ENCODE measurements at places on chromosomes 12 and 14.

DNA sequence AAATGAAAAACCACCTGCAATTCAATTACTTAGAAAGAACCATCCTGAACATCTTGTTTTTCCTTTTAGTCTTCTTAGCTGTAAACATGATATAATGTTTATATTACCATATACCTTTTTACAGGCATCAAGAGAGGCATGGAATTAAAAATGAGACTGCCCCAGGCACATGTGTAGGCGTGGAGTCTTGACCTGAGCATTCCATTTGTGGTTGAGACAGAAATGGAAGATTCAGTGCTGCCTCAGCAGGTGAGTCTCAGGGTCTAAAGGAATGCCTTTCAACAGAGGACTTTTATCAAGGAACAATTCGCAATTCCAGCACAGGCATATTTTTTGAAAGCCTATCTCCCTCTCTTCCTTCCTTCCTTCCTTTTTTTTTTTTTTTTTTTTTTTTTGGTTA, 8.0 kb upstream of the NANOGNB start:
- DNase-seq: no peak

DNA sequence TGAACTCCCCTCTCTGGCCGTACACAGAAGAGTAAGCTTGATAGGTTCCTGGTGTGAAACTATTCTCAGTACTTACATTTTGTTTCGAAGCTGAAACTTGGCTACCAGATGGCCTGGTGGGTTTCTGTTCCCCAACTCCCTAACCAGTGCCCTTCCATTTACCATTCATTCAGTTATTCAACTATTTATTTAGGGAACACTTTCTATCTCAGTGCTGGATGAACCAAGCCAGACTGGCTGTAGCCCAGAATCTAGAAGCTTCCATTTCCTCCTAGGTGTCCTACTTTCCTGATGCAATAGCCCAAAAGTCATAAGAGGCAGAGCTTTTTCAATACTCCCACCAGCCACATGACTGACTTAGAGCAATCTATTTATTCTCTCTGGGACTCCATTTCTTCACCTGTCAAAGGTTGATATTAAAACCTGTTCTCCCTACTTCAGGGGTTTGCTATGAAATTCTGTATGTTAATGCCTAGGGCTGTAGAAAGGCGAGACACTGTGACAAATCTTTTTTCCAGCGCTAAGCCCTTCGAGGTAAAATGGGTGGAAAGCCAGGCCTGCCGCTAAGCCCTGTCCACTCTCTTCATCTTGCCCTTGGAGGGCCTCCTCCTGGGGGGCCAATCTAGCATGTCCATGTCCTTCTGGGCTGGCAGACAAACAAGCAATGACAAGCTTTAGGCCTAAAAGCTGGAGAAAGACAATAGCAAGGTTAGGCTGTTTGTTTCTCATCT, 8.1 kb upstream of the IRF2BPL start:
- no peak for DNase-seq

GRCh38 chr14:67221248-67221981, 19.8 kb upstream of the PALS1 start:
- no peak for DNase-seq

GRCh38 chr12:11650286-11651281, 1.1 kb downstream of the ETV6 start:
- DNase-seq: no peak

DNA sequence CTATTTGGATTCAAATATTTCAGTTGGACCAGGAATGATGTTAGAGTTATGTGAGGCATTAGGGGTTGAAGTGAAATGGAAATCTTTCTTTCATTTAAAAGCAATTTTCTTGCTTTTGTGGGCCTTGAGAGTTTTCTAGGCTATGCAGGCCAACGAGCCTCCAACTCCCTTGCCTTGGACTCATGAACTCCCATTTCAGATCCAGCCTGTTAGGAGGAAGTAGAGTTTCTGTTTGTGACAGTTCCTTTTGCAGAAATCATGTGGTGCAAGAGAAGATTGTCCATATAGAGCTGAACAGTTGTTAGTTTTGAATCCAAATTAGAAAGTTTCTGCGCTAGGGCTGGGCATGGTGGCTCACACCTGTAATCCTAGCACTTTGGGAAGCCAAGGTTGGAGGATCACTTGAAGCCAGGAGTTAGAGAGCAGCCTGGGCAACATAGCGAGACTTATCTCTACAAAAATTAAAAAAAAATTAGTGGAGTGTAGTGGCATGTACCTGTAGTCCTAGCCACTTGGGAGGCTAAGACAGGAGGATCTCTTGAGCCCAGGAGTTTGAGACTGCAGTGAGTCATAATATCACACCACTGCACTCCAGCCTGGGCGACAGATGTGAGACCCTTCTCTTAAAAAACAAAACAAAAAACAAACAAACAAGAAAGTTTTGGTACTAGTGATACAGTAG, 47.3 kb upstream of the MED13L start:
- no peak for DNase-seq

DNA sequence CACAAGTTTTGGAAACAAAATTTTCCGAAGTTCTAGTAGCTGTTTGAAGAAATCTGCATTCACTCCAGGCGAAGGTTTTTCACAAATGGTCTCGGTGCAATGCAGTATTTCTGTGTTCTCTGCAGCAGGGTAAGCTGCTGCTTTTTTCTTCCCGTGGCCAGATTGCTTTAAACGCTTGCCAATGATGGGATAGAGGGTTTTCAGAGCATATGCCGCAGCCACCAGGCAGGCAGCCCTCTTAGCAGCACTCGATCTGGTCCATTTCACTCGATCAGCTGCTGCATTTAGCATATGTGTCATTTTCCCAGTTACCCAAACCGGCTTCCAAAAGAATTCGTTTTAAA, 315 bp downstream of the ABCD2 start:
- DNase-seq: no peak

DNA sequence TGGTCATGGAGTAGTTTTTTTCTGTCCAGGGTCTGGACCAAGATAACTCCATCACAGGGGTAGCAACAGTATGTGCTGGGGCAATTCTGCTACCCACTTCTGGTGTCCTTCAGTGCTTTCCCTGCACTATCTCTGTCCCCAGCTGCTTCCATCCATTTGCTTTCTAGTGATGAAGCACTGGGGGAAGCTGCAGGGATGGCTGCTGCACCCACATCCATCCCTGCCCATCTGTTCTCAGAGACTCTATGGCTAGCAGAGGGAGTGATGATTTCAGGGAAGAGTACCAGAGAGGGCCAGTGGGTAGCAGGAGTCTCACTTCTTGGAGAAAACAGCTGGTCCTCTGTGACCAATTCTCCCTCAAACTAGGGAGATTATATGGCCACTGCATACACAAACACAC, 44.1 kb downstream of the ETV6 start:
- no peak for DNase-seq

DNA sequence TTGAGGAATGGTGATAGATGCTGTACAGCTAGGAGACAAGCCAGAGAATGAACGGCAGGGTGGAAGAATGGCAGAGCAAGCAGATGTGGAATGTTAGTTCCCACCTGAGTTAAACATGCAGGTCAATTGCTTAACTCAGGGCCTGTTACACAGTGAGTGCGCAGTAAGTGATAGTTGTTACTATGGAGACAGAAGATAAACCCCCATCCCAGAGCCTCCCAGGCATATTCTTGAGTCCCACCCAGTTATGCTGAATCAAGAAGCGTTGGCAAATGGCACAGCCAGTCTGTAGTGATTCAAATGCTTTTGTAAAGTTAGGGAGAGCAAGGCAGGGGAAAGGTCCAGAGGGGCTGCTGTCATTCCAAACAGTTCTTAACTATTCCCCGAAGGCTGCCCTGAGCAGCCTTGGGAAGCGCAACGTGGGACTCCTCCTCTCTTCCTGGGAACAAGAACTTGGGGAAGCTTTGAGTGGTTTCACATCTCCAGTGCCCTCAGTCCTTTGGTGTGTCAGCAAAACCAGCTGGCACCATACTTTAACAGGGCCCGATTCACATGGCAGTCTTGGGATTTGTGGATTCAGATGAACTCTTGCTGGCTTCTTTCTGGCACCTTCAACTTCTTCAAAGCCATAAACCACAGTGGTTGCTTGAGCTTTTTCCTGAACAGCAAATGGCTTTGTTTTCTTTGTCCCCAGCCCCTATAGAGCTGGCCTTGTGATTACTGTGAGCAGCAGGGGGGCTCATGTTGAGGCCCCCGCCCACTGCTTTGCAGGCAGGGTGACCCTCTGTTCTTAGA, 66.4 kb downstream of the PPM1A start:
- no peak for DNase-seq

- DNase-seq: no peak
Observed at GRCh38 chr12:69540987-69541386, 44.3 kb upstream of the CCT2 start.

DNA sequence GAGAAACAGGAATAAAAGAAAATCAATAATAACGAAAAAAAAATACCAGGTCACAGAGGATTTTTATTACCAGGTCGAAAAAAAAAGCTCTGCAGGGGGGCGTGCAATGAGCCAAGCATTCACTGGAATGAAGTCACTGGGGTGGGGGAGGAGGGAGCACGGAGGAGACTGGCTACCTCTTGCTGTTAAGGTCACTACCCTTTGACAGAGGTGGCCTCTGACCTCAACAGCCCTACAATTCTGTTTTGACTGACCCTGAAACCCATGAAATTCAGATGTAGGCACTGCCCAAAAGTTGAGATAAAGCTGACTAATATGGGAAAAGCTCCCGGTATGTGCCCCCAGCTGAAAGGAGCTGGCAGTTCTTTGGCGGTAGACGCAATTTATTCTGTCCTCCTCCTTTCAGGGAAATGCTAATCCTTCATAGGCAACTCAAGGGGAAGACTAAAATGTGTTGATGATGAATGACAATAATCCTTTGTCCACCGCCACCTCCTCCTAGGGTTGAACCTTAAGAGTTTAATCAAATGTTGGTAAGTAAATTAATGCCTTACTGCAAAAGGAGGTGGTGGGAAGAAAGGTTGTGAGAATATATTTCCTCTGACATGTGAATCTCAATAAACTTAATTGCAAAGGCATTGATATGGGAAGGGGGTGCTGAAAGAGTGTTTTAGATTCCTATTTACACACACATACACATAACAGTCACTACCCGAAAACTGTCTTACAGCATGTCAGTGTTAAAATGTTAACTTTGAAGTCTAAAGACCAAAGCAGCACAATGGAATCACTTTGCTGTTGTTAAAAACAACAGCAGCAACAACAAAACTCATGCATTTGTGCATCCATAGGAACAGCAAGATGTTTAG, 6.3 kb upstream of the RIC8B start:
- DNase-seq: no peak

DNA sequence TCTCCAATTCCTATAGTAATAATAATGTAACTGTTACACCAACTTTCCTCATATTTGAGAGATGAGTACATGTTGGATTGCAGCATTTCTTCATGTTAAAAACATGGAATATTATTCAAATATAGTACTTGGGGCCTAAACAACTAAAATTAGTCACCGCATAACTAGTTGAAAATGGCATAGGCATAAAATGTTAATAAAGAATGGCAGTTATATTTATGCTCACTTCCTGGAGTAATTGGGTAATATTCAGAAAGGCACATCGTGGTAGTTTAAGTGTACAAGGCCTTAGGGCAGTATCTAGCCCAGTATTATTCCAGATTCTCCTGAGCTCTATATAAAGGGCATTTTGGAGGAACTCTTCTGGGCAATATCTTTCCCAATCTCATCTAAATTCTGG, 46.0 kb downstream of the ERGIC2 start:
- no peak for DNase-seq

- DNase-seq: no peak
Observed at GRCh38 chr12:10717410-10717809, 5.7 kb downstream of the YBX3 start.

DNA sequence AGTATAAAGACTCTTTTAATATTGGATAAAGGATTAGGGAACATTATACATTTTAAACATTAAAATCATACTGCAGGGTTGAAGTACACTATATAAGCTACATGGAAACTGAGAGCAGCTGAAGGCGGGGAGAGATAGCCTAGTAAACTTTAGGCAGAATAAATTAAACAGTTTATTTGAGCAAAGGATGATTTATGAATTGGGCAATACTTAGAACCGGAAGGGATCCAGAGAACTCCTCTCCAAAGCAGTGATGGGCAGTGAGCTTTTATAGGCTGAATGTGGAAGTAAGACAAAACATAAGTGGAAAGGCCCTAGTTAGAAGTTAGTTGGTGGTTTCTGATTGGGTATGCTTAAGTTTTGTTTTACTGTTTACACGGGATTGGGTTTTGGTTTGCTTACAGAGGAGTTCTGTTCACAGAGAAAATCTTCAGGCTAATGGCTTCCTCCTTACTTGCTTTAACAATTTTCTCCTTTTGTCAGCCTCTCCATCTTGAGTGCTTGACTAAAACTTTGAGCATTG, 18.9 kb downstream of the LEMD3 start:
- no peak for DNase-seq

DNA sequence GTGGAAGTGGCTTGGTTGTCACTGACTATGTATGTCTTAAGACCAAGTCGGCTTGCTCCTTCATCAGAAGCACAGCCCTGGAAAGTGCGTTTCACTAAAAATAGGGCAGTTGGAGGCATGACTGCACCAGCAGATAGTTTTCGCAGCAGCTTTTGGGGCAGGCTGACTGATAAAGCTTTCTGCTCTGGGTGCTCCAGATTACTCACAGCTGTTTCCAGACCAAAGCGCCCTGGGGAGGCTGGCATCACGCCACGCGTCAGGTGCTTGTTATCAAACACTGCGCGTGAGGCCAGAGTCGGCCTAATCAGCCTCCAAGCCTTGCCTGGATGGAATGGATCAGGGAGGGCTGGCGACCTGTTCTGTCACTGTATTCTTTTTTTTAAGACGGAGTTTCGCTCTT, 13.3 kb upstream of the LRRC10 start:
- DNase-seq: no peak

DNA sequence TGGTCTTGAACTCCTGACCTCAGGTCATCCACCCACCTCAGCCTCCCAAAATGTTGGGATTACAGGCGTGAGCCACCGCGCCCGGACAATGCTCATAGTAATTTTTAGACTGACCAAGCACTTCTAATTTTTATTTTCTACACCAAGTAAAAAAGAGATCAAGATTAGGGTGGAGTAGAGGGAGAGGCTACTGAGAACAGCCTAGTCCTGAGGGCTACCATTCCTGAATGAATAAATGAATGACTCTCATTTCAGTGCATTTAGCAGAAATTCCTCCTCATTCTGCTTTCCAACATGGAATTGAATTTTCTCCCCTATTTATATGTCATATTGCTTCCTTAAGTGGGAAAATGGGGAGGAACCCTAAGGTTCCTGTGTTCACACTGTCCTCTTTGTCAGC, 26.4 kb downstream of the BBOF1 start:
- no peak for DNase-seq
